Stimulated activated CD8-positive, alpha-beta memory T cell treated with anti-CD3 and anti-CD28 coated beads, Interleukin-2, amount 100 ng/mL, for 1 hour (primary cell): ENCODE measurements at places on chromosomes 2 and 18.

GRCh38 chr2:231661422-231662027, 46.8 kb upstream of the PTMA start:
- no peak for DNase-seq

DNA sequence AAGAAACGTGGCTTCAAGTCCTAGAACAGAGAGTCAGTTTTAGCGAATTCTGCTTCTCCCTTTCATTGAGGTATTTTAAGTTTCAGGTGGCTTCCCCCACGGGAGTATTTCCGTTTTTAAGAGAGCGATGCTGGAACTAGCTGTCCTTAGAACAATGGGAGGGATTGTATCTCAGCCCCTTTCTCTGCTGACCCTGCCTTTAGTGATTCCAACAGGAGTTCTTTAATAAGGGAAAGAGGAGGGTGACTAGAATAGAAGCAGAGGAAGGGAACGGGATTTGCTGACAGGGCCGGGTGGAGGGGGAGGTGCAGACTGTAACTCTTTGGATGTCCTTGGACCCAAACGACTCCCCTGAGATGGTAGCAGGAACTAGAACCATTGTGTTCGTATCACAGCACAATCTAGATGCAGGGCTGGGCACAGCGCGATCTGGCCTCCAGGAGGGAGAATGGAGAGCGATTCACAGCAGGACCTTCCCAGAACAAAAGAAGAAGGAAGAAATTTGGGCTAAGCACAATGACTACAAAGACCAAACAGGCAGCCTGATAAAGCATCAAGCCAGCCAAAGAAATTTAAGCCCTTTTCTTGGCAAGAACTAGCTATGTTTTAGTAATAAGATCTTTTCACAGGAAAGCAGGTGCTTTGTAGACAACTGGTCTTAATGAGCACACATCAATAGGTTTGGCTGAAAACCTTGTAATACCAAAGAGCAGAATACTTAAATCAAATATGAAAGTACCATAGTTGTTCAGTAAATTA, 15.8 kb upstream of the RTTN start:
- no peak for DNase-seq

DNA sequence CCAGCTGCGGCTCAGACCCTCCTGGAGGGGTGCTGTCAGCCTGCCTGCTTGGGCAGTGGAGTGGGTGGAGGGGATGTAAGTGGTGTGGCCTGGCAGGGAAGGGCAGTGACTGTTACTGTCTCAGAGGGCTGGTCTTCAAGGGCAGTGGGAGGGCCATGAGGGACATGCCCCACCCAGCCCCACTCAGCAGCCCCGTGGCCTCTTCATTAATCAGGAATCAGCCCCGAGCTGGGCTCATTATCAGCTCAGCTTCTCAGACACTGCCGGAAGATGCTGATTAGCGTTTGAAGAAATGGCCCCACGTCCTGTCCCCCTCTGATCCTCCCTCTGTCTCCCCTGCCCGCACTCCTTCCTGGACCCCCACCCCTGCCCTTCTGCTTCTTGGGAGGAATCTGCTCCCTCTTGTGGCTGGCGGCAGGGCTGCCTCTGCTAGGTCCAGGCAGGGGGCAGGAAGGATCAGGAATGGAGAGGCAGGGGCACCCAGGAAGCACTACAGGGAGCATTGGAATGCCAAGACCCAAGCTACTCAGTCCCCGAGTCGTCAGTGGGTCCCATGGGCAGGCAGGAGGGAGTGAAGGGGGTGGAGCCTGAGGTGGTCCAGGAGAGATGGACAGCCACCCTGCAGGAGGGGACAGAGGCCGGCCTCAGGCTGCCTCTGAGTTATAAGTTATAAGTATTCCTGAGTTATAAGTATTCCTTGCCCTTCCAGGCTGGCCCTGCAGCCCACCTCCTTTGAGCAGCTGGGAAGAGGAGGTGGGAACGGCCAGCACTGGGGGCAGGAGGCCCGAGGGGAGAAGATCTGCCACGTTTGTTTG, 7.0 kb downstream of the ASIC4 start:
- DNase-seq, result no peak

DNA sequence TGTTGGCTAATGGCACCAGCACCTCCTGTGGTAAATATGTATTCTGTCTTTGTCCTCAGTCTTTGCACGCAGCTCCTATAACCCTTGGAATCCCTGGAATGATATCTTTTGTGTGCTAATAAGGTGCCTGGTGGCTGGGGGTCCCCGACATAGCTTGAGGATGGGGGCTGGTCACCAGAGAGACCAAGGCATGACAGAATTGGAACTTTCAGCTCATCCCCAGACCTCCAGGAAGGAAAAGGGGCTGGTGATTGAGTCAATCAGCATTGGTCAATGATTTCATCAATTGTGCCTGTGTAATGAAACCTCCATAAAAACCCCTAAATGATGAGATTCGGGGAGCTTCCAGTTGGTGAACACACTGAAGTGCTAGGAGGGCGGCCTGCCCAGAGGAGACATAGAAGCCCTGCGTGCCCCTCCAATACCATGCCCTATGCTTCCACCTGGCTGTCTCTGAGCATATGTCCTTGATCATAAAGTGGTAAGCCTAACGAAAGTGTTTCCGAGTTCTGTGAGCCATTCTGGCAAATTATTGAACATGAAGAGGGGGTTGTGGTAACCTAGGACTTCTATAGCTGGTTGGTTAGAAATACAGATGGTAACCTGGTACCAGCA, 26.6 kb upstream of the KCMF1 start:
- no peak for DNase-seq

DNA sequence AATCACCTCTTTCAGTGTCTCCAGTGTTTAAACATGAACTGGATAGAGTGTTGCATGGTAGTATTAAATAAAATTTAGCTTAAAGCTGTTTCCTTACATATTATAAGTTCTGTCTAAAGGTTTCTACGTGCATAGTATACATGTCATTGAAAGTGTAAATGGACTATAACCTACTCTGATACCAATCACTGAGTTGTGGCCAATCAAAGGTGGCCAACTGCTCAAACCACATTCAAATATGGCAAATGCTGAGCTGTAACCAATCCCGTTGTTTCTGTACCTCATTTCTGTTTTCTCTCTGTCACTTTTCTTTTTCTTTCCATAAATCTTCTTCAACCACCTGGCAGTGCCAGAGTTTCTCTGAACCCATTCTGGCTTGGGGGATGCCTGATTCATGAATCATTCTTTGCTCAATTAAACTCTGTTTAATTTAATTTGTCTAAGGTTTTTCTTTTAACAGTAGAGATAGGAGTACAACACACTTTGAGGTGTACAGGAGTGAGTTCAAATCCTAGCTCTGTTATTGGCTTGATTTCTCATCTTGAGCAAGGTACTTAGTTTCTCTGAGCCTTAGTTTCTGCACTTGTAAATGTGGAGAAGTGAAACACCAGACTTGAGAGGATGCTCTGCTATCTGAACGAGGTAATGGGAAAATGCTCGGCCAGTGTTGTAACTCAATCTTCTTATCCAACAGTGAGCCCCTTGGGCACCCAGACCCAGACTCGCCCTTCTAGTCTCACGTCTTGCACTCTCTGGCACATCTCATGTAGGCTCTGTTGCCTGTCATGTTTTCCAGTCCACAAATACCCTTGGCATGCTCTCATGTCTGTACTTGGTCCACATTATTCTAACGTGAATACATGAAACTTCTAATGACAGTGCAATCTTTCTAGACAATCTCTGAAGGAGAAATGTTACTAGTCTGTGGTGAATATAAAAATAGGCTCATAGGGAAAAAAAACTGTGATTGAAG, 228.0 kb downstream of the PIK3C3 start:
- DNase-seq, result no peak

DNA sequence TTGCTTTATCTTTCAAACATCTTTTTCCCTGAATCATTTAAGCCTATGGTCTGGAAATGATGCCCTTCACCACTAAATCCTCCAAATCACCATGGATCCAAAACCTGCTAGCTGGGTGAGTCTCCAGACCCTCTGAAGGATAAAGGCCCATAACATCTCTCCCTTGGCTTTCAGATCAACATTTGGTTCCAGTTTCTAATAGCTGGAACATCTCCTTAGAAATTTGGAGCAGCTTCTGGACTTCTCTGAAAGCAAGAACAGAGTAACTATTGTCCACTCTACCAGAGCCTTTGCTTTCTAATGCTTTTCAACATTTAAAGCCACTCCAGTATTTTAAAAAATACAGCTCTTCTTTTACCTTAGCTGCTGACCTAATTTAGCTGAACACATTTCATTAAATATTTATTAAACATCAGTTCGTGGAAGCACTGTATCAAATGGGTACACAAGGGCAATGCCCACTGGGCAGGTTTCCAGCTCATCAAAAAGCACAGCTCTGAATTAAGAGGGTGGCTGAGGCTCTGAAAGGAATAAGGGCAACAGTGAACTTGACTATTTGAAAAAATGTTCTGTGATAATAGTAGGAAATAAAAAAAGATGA, 75.3 kb downstream of the GALNT3 start:
- no peak for DNase-seq

DNA sequence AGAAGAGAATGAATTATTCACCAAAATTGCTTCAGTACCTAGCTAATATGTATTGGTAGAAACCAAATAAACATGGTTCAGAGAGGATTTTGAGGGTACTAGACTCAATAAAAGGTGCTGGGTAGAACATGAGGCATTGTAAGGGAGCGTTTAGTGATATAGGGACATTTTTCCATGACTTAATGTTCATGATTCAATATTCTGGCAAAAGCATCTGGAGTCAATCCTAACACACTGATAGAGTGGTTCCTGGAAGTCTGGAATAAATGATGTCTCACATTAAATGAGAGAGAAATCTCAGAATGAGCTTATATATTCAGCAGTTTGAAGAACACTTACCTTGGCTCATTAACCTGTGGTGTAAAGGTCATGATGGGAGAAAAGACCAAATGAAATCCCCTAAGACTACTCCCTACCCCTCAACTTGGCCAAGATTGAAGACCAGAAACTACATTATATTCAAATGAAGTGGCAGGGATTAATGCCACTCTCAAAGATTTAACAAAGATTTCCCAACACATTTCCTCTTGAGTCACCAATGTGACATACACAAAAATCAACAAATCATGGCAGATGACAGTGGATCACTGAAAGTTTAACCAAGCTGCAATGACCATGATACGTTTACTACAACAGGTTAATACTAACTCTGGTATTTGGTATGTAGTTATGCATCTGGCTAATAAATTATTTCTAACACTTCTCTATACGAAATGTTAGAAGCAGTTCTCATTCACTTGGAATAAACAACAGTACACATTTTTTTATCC, 309.5 kb downstream of the SATB2 start:
- no peak for DNase-seq

- no peak for DNase-seq
Observed at GRCh38 chr18:23171581-23172156, 36.4 kb downstream of the CABLES1 start.

DNA sequence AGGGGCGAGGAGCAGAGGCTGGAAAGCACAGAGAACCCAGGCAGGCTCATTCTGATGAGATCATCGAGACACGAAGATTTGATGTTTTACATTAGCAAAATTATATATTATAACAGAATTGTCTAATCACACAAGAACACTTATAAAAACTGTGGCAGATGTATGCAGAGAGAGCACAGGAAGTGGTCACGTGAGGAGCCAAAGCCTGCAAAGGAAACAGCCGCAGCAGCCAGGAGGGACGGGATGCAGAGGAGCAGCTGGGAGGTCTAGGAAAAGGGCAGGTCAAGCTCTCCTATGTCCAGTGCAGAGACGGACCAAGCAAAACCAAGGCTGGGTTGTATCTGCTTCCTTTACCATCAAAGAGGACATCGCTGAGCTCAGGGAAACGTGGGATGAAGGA, 355.1 kb upstream of the MYT1L start:
- DNase-seq, result no peak

GRCh38 chr18:44693030-44693784, 12.5 kb downstream of the SETBP1 start:
- DNase-seq, result no peak

- no peak for DNase-seq
Observed at GRCh38 chr2:210226223-210226622, 976 bp upstream of the ACADL start.

DNA sequence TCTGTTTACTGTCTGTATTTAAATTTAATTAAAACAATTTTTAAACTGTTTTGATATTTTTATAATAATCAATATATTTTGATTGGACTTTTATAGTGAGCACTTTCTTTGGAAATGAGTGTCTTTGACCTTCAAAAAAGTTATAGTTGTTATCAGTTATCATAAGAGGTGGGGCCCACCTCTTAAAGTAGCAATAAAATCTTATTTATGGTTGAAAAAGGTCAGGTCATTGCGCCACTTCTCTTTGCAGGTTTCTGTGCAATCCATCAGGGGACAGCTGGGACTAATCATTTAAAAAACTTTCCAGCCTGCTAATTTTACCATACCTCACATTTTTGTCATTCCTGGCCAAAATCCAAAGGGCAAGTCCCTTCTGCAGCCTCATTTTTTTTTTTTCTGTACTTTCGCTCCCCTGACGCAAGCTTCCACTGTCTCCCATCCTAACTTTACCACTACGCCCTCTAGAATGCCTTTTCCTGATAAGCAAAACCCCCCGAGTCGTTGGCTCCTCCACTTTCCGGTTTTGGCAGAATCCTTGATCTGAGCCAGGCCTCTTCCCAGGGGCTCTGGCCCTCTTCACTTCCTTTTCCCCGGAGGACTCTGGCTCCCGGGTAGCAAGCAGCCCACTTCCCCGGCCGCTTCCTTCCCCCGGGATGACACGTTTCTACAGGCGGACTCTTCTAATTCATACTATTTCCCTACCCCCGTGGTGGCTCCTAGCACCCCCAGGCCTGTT, 1.1 kb upstream of the SEH1L start:
- DNase-seq, result no peak

DNA sequence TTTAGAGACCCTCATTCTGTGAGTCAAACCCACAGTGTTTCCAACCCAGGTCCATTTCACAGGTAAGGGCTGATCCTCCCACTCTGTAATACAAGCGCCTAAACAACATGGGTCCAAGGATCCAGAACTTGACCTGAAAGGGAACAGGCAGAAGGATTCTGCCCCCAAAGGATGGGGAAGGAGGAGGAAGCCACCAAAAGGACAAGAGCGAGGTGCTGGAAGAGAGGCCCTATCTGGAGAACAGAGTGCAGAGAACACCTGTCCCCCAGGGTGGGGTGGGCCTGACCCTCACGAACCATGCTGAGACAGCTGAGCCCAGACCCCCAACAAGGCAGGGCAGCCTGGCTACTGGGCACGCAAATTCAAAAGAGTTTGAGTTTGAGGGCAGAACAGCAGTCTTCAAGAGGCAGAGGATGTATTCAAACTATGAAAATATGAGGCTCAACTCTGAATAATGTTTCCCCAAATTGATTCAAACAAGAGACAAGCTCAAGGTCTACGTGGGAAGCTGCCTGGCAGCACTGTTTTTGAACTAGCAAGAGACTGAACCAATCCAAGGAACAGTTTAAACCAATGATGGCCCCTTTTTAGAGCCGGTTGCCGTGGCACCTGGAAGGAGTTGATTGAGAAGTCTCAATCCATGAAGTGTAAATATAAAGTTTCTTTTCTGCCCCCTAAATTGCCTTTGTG, 212.7 kb downstream of the ALPK2 start:
- no peak for DNase-seq

GRCh38 chr2:138059487-138060300, 95.4 kb downstream of the HNMT start:
- DNase-seq, result no peak

GRCh38 chr2:159555651-159556392, 60.5 kb downstream of the BAZ2B start:
- DNase-seq, result no peak
